Activated CD8-positive, alpha-beta memory T cell treated with anti-CD3 and anti-CD28 coated beads for 1 hour (primary cell): ENCODE measurements at places on chromosomes 4 and X.

DNA sequence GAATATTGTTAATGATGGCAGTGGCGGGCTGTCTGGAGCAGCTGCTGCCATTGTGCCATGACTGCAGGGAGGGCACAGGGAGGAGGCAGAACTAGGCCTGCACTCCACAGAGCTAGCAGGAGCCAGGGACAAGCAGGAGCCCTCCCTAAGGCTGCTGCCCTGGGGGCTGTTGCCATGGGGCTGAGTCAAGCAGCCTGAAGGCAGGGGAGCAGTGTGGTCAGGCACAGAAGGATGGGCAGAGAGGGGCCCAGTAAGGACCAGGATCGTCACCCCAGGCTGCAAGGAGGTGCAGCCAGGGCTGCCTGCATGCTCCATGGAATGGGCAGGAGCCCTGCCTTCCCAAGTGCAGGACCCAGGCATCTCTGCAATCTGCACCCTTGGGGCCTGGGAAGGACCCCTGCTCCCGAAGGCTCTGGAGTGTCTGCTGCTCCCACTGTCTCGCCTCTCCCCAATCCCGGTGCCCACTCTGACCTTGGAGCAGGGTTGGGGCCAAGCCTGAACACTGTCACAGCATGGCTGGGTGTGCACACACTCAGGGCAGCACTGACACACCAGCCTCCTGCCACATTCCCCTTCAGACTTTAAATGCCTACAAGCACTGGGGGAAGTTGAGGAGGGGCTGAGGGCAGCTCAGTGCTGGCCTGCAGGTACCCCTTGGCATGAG is 98.3 kb upstream of the GALNTL6 start:
- no peak for DNase-seq

DNA sequence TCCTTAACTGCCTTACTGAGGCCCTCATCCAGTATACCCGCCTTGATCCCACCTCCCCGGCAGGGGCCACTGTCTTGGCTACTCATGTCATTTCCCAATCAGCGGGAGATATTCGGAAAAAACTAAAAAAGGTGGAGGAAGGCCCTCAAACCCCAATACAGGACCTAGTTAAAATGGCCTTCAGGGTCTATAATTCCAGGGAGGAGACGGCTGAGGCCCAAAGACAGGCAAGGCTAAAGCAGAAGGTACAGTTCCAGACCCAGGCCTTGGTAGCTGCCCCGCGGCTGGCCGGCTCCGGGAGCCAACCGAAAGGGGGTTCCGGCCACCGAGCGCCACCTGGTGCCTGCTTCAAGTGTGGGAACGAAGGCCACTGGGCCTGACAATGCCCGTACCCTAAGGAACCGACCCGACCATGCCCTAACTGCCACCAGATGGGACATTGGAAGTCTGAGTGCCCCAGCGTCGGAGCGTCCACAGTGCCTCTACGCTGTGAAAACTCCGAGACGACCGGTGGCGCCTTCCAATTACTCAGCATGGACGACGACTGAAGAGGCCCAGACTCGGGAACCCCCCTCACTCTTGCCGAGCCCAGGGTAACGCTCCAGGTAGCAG is 959.6 kb downstream of the RPA4 start:
- no peak for DNase-seq

DNA sequence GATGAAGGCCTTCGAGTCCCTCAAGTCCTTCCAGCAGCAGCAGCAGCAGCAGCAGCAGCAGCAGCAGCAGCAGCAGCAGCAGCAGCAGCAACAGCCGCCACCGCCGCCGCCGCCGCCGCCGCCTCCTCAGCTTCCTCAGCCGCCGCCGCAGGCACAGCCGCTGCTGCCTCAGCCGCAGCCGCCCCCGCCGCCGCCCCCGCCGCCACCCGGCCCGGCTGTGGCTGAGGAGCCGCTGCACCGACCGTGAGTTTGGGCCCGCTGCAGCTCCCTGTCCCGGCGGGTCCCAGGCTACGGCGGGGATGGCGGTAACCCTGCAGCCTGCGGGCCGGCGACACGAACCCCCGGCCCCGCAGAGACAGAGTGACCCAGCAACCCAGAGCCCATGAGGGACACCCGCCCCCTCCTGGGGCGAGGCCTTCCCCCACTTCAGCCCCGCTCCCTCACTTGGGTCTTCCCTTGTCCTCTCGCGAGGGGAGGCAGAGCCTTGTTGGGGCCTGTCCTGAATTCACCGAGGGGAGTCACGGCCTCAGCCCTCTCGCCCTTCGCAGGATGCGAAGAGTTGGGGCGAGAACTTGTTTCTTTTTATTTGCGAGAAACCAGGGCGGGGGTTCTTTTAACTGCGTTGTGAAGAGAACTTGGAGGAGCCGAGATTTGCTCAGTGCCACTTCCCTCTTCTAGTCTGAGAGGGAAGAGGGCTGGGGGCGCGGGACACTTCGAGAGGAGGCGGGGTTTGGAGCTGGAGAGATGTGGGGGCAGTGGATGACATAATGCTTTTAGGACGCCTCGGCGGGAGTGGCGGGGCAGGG is 568 bp downstream of the HTT start:
- DNase-seq: no peak

DNA sequence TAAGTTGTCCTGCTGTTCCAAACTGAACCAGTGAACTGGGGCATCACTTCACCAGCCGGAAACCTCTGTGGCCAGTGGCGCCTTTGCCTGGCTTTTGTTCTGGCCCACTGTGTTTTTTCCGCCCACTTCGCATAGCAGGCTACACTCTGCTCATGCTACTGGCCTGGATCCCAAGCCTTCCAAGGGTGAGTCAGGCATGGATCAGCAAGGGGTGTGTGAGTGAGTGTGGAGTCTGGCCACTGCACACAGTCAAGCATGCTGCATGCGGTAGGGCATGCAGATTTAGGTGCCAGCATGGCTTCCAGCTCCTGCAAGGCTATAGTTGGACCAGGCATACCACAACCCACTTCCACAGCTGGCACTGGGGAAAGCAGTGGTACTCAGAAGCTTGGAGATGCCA is 1967.9 kb downstream of the C4orf33 start:
- DNase-seq: no peak

GRCh38 chr4:95086551-95086950 is 328.8 kb downstream of the BMPR1B start:
- no peak for DNase-seq

DNA sequence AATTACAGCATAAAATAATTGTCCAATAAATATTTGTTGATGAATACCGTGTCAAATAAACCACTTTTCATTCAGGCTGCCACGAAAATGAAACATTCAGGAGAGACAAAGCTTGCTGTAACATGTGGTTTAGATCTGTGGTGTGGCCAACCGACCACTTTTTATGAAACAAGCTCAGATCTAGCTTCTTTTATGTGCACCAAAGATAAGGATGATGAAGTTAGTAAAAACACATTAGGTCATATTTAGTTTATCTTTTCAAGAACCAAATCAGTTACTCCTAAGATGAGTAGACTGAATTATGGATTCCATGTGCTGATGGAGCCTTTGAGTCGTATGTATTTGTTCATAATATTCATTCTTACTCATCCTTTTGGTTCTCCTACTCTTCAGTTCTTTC is 35.8 kb downstream of the STOX2 start:
- no peak for DNase-seq

DNA sequence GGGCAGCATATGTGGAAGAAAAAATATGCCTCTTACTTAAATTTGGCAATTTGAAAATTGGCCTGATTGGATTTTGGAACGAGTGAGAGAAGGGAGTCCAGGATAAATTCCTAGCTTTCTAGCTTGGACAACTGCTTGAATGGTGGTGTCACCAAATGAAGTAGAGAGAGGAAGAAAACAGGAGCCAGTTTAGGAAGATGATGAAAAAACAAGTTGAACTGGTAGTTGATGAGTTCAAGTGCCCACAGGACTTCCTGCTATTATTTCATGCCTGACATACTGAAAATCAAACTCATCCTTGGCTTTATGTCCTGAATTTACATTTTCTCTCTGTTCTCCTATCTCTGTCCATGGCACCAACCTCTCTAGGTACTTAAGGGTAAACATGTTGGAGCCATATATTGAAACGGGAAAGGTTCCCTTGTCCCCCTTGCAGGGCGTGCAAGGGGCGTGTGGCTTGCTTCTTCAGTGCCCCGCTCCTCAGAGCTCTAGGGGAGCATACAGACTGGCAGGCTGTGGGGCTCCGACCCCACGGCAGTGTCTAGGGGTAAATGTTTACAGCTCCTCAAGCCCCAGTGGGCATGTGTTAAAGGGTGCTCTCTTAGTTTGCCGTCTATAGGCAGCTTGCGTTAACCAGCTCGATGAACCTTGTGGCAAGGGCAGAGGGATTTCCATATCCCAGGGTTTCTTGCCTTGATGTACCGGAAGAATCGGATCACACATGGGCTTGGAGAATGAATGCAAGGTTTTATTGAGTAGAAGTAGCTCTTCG is 250.7 kb upstream of the PGRMC2 start:
- no peak for DNase-seq

GRCh38 chr4:8128100-8128856 is 30.3 kb downstream of the ABLIM2 start:
- no peak for DNase-seq
